Spleen (tissue), 13 donors: ENCODE measurements at places on chromosomes 12 and 14.

DNA sequence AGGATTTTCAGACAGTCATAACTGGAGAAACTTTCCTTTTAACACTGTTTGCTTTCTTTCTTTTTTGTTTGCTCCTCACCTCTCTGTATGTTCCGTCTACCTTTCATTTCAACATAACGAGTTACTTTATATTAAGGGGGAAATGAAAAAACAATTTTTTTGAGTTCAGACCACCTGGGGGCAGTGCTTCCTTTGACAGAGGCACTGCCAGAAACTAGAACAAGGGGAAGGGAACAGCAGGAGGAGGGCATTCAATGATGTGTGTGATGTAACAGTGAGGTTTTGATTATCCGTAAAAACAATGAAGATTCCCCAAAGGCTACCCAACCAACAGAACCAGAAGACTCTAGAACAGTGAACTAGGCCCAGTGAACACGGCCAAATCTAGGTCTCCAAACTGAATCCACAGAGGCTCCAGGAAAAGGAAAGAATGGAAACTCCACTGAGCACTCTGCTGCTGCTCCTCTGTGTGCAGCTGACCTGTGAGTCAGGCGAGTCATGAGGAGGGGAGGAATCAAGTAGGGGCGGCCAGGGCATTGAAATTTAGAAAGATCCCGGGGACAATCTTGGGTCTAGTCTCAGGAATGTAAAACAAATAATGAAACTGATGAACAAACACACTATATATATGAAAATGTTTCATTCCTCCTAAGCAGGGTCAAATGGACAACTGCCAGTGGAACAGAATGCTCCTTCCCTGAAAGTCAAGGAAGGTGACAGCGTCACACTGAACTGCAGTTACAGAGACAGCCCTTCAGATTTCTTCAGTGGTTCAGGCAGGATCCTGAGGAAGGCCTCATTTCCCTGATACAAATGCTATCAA lies 323.5 kb downstream of the DAD1 start:
- DNase-seq = no peak

DNA sequence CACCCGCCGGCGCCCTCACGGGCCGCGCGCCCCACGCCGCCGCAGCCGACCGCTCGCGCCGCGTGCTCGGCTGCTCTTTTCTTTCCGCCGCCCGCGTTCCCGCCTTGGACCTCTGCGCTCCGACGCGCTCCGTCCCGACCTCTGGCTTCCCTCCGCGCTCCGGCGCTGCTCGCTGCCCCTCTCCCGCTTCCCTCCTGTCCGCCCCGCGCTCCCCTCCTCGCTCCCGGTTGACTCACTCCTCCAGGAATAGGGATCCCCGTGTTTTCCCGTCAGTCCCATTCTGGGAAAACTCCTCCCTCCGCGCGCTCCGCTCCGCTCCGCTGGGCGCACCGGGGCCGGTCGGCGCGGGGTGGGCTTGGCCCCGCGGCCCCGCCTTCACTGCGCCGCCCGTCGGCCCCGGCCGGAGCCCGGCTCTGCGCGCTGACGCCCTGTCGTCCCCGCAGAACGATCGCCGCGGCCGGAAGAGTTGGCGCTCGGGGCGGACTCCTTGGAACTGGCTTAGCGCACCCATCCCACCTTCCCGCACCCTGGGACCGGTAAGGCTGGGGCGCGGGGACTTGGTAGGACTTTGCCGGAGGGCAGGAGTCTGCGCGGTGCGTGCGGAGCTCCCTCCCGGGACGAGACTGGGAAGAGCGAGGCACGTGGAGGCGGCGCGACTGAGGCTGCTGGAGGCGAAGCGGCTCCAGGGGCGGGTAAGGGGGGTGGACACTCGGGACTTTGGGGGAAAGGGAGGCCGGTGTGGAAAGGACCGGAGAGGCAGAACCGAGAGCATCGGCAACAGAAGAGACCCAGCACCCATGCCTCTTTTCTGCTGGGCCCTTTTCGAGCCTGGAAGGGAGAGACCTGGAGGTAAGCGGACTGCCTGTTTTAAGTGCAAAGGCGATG lies 550 bp downstream of the TEAD4 start:
- DNase-seq = peak; percentile 77

DNA sequence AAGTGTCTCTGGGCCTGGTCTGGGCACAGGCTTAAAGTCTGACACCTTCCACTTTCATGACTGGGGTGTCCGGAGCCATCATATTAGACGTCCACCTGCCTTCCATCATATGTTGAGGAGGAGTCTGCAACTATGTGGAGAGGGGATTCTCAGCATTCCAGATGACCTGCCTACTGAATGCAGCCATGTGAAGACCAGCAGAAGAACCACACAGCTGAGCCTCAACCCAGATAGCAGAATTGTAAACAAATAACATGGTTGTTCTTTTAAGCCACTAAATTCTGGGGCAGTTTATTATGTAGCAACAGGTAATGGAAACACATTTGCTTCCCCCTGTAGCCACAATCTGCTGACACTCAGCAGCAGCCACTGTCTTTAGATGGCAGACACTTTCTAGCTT lies 4.0 kb upstream of the SLC15A4 start:
- DNase-seq = no peak

DNA sequence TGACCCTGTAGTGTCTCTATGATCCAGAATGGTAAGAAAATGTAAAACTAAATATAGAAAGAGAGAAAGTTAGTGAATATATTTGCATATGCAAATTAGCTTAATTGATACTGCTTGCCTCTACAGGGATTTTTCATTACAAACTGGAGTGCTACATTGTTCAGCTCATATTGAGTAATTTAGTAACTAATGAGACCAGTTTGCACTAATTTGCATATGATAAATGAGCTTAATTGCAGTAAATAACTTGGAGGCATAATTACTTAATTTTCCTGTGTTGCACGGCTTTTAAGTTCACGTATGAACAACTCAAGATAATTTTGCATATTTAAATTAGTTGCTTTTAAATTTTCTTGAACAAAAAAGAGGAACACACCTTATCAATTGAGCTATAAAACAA lies 436.5 kb downstream of the NPAS3 start:
- no peak for DNase-seq

GRCh38 chr14:104537613-104537988 lies 42.0 kb upstream of the C14orf180 start:
- no peak for DNase-seq

DNA sequence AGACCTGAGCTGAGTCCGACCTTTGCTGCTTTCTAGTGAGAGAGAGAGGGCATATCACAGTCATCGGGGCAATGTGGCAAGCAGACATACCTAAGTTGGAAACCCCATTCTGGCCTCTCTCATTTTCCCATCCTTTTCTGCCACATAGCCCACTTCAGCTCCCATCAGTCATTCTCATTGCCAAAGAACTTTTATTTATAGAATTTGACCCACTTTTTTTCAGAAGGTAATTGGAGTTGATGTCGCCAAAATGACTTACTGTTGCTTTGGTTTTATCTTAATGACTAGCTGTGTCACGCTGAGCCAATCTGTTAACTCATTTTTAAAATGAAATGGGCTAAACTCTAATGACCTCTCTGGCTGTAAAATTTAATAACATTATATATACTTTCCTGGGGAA lies 63.9 kb upstream of the RMST start:
- DNase-seq = no peak

GRCh38 chr14:59320763-59321625 lies 132.5 kb downstream of the DAAM1 start:
- no peak for DNase-seq

DNA sequence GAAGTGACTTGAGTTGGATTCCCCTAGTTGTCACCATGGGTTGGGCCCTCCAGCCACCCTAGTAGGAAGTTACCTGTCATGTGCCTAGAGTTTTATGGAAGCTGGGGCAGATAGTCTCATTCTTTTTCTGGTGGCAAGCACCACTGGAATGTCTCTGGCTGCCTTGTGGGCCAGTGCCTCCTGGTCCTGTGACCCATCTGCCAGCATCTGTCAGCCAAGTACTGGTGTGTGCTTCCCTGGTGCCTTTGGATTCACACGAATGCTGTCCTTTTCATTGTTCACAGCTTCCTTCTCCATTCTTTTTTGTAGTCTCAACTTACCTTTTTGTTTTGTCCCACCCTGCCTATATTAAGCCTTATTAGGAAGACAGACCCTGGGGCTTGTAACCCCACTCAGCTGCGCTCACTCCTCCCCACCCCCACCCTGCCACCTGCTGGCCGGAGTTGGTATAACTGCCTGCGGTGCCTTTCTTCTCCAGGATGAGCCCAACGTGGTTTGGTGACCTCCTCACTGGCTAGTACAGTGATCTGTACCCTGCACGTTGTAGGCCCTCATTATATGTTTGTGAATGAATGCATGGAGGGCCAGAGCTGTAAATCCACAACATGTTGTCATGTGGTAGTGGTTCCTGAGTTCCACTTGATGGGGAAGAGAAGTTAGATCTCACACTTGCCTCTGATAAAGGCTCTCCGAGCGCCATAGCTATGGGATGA lies 125.7 kb downstream of the TSPAN9 start:
- DNase-seq = no peak

DNA sequence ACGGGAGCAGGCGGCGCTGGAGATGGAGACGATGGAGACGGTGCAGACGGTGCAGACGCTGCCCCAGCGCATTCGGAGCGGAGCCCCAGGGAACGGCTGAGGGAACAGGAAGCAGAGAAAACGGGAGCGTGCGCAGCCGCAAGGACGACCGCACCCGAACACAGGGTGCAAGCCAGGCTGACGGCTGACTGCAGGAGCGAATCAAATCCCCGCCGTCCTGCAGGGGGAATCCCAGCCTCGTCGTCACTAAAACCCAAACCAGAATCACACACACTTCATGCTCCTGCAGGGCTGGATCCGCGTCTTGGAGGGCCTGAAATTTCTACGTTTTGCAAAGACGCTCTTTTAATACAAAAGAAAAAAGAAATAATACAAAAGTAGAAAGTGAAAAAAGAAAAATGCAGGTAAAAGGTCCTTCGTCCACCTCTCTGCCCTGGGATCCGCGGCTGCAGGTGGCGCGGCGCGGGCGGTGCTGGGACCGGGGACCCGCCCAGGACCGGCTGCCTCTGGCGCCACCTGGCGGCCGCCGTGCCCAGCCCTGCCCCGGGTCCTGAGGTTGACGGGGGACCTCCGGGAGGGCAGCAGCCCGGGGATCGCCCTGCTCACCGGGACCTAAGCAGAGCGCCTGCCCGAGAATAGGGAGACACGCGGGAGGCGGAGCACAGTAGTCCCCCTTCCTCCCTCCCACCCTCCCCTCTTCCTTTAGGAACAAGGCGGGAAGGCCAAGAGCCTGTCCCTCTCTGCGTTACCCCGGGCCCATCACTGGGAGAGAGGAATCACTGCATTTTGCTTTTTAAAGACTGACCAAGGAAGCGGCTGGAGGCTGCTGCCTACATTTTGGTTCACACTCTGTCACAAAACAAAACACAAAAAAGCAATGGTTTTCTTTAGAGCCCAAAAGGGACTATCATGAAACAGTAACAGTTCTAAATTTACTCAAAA lies 20.1 kb downstream of the STX2 start:
- peak; percentile 94 for DNase-seq
